ENCODE measurements at places on chromosomes 4 and X.
A peak's percentile ranks its signal among the peaks of the same experiment; 100 is the strongest.

DNA sequence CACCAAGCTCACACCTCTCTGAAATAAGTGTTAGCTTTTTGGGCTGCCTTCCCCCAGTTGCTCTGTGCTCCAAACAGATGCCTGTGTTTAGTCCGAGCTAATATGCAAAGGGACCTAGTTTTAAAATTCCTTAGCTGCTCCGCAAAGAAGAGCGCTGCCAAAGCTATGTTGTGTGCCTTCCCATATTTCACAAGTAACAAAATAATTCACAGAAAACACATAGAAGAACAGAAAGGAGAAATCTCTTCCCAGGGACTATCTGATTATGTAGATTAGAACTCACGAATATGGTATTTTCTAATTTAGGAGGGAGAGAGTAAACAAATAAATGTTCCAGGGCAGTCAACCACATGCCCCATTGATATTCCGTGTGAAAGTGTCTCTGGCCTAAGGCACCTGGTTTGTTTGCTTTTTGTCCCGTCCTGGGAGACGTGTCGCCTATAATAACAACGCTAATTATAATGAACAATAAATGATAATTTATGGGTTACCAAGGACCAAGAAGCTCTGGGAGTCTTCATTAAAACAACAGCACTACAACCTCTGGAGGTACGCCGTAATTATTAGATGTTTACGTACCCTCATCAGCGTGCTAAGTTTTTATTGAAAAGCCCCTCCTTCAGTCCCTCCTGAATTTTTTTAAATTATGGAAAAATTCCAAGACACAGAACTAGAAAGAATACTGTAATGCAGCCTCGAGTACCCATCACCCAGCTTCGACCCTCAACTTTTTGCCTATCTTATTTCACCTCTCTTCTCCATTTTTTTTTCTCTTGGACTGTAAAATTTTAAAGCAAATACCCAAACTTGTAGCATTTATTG lies 1.2 kb upstream of the CCNG2 start:
- no peak for DNase-seq

DNA sequence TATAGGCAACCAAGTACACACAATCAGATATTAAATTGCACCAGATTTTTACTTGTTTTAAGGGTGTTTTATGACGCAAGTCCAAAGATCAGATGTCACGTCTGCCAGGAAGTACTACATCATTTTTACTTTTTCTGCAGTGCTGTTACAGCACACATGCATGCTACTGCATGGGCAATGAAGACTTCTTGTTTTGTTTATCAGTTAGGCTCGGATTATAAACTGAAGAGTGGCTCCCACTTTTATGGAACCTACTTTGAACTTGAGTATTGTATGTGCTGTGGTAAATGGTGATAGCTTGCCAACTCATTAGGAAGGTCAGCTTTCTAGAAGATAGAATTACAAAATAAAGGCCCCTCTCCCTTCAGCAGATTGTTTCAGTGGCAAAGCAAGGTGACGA lies 131.6 kb downstream of the CEP135 start:
- DNase-seq, result no peak

DNA sequence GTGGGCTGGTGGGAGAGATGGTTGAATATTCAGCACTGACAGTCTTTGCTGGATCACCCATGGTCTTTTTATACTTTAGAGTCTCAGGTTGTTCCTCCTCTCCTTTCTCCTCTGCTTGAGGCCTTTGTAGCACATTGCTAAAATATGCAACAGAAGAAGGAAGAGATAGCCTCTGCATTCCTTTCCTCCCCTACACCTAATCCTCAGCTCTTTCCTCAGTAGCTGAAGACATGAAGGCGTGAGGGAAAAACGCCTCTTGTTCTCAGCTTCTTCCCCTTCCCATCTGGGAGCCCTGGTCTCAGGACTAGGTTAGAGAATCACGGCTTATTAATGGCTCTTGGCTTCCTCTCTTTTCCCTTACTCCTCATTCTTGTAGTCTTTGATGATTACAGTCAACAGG lies 76.8 kb downstream of the RNF150 start:
- peak; percentile 28 for DNase-seq

DNA sequence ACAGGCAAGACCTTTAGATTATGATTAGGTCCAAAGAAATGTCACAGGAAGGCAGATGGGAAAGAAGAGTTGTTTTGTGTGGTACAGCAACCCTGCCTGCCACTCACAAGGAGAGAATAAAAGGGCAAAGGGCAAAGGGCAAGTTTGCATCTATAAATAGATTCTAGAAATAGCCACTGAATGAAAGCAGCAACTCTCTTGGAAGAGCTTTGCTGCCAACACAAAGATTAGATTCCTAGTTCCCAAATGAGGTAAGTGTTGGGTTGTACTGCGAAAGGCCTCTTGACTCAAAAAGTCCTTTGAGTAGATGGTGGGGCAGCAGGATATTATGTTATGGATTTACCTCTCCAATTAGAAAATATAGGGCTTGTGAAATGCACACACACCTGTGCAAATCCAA lies 61.2 kb downstream of the MOSPD2 start:
- DNase-seq, result no peak

- peak; percentile 11 for DNase-seq
Measured at GRCh38 chrX:17597836-17598439, 139.4 kb upstream of the SCML1 start.

DNA sequence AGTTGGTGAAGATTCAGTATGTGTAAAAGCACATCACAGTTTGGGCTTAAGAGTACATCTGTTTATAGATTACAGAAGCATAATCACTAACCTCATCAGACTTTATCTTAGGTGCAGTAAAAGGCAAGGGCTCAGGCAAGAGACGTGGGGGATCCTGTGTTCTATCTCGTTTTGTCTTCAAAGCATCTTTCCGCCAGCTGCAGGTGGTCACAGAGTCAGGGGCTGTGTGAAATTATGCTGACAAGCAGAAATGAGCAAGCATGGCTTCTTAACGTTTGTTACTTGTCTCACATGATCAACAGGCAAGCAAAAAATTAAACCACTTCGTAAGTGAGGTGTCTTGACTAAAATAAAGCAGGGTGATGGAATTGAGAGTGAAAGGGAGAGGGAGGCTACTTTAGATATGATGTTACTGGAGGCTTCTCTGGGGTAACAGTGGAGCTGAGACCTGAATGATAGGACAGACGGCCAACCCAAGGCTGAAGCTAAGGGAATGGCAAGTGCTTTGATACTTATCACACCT lies 1.4 kb upstream of the TEC start:
- DNase-seq, result no peak

- DNase-seq, result peak; percentile 80
Measured at GRCh38 chr4:48653217-48654014, 126.7 kb downstream of the FRYL start.

- DNase-seq, result peak; percentile 26
Measured at GRCh38 chr4:133000012-133000411, 149.1 kb upstream of the PCDH10 start.

- no peak for DNase-seq
Measured at GRCh38 chr4:107625391-107625902, 94.6 kb downstream of the PAPSS1 start.

DNA sequence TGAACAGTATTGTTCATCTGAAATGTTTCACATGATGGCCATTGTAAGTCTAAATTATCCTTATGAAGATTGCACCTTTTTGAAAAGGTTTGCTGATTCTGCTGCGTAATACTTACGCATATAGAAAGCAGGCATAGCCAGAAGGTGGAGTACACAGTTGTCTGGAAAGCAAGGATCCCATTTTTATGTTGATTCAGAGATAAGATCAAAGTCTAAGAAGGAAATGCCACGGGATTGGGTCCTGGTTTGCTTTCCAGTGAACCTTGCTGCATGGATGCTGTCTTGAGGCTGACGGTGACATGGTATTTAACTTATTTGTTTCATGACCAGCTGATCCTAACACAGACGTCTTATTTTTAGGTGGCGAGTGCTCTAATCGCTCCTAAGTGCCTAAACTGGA lies 15.5 kb downstream of the MAGEA9B start:
- DNase-seq, result no peak

DNA sequence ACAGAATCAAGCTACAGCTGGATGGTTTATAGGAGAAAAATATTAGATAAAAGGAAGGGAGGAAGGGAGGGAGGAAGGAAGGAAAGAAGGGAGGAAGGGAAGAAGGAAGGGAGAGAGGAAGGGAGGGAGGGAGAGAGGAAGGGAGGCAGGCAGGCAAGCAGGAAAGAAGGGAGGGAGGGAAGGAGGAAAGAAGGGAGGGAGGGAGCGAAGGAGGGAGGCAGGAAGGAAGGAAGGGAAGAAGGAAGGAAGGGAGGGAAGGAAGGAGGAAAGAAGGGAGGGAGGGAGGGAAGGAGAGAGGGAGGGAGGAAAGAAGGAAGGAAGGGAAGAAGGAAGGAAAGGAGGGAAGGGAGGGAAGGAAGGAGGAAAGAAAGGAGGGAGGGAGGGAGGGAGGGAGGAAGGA lies 77.9 kb upstream of the C1QTNF7 start:
- no peak for DNase-seq

DNA sequence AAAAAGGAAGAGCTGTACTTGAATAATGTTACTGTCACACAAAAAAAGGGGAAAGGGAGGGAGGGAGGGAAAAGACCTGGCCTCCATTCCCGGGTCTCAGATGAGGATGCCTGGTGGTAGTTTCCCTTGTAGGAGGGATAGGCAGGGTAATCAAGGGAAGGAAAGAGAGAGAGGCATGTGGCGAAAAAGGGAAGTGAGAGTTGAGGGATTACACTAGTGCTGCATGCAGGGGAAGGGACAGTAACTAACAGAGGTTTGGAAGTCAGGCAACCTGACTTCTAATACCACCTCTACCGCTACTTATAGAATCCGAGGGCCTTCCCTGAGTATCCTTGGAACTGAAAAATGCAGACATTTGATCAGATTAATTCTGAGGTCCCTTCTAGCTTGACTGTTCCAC lies 821.7 kb upstream of the FTHL17 start:
- no peak for DNase-seq

DNA sequence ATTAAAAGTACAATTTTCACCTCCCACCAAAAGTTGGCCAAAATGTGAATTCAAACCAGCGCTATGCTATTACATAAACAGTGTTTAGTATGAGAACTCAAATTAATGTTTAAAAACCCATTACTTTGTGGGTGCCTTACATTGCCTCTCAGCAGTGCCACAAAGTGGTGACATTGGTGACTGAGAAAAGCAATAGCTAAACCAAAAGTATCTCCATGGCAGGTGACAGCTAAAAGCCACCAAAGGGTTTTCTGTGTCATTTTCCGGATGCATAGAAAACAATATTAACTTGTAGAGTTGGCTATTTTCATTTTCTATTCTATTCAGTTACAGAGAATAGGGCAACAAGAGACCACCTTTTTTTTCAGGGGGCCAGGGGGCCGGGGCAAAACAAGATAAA lies 261.2 kb downstream of the MAPK10 start:
- no peak for DNase-seq

DNA sequence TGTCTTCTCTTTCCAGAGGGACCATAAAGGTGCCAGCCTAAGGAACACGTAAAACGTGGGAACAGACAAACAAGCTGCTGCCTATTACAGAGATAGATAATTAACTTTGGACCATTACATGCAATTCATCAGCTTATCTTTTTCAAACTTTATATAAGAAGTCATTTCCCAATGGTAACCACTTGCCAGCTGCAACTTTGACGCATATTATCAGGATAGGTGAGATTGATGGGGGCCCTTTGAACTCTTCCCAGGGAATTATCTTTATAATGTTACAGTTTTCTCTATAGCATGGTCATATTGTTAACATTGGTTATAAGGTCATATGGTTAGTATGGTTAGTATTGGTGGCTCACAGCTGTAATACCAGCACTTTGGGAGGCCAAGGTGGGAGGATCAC lies 94.1 kb upstream of the BMP2K start:
- no peak for DNase-seq

GRCh38 chr4:176782794-176783193 lies 9.9 kb downstream of the VEGFC start:
- DNase-seq, result no peak

- DNase-seq, result no peak
Measured at GRCh38 chr4:102596532-102596931, 95.4 kb downstream of the NFKB1 start.

GRCh38 chr4:18689308-18690115 lies 668.0 kb upstream of the LCORL start:
- peak; percentile 69 for DNase-seq

DNA sequence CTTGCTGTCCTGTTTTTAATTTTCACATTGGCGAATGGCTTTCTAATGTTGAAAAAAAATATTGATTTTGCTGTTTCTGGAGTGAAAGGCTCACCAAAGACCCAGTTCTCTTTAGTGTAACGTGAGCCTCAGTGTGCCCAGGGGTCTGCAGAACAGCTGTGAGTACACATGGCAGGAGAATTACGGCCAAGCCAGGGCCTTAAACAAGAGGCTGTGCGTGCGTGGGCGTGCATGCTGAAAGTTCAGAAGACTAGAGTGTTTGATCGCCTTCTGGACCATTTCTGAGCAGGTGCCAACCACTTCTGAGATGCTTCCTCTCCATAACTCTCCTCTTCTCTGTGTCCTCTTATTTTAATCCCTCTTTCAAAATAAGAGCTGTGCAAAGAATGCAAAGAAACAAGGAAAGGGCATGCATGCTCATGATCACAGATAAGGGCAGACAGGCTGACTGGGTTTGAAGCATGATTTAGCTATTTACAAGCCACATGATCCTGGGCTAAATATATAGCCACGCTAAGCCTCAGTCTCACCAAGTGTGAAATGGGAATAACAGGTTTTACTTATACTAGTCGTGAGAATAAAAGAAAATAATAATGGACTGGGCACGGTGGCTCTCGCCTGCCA lies 9.9 kb downstream of the PHEX start:
- DNase-seq, result no peak

GRCh38 chr4:109026588-109026987 lies 263.7 kb upstream of the ETNPPL start:
- DNase-seq, result peak; percentile 85

- no peak for DNase-seq
Measured at GRCh38 chrX:154374313-154375155, at the start of gene FLNA. Gene FLNA (minus strand): TSS chrX:154374634. CDS start chrX:154371245, 3,389 bp downstream.

- DNase-seq, result peak; percentile 10
Measured at GRCh38 chr4:147050356-147050765, 104.7 kb upstream of the TTC29 start.

- peak; percentile 73 for DNase-seq
Measured at GRCh38 chr4:121462660-121463261, 81.9 kb upstream of the QRFPR start.

DNA sequence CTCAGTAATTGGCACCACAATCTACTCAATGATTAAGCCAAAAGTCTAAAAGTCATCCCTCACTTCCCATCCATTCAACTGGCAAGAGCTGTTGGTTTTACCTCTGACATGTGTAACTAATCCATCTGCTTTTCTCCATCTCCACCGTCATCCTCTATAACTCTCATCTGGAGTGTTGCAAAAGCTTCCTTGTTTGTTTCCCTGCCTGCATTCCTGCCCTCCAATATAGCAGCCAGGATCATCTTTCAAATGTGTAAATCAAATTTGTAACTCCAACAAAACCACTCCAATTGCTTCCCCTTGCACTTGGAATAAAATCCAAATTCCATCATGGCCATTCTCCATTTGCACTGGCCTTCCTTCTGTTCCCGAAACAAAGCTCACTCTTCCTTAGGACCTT lies 4.3 kb upstream of the PLAC8 start:
- peak; percentile 41 for DNase-seq

GRCh38 chr4:107850438-107850837 lies 25.7 kb downstream of the SGMS2 start:
- DNase-seq, result no peak

All from iris pigment epithelial cell (primary cell).